ENCODE measurements at places on chromosomes 2 and 18.

GRCh38 chr2:235773188-235773928, 279.5 kb downstream of the AGAP1 start:
- DNase-seq: no peak

DNA sequence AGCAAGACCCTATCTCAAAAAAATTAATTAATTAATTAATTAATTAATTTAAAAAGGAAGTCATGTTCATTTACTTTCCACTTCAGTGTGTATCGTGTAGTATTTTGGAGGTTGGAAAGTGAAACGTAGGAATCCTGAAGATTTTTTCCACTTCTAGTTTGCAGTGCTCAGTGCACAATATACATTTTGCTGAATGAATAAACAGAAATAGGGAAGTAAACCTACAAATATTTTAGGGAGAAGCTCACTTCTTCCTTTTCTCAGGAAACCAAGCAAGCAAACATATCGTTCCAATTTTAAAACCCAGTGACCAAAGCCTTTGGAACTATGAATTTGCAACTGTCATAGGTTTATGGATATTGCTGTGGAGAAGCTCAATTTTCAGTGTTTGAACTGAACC, 27.8 kb downstream of the SLC14A1 start:
- no peak for DNase-seq

GRCh38 chr2:9532421-9532820, 23.2 kb downstream of the ADAM17 start:
- no peak for DNase-seq

DNA sequence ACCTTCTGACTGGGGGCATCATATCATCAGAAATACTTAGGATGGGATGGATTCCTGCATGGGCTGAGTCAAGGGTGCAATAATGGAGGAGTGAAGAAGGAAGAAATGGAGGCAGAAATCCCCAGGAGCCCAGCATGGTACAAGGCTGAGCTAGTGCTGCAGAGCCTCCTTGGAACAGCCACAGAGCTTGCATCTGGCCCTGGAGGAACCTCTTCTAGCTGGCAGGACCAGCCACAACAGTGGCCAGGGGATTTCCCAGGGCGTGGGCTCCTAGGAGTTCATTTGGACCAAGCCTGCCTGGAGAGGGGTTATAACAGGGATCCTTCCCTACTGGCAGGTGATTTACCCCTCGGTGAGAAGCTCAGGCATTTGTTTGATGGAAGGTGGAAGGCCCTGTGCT, 4.7 kb upstream of the IL37 start:
- no peak for DNase-seq

GRCh38 chr2:216799873-216800431, 59.9 kb downstream of the TNP1 start:
- no peak for DNase-seq
